ENCODE measurements at places on chromosomes 6 and 20.

GRCh38 chr6:63705707-63706106 is 70.1 kb downstream of the PHF3 start:
- no peaks in the 10 kb centered on the region for H3K27me3 ChIP-seq
- H3K4me3 ChIP-seq = no peak overlapping the region
- DNase-seq = no peak
- H3K36me3 ChIP-seq = peaks cover 45% of the 10 kb centered on the region
- no peaks in the 10 kb centered on the region for H3K4me1 ChIP-seq

GRCh38 chr20:33172781-33173180 is 4.8 kb downstream of the BPIFA2 start:
- no peak overlapping the region for H3K27ac ChIP-seq
- no peaks in the 10 kb centered on the region for H3K4me1 ChIP-seq
- peaks cover 11% of the 10 kb centered on the region for H3K27me3 ChIP-seq
- no peak for DNase-seq
- H3K4me3 ChIP-seq = no peak overlapping the region

- no peaks in the 10 kb centered on the region for H3K27me3 ChIP-seq
- peaks cover 5% of the 10 kb centered on the region for H3K36me3 ChIP-seq
- DNase-seq = no peak
- peak overlapping the region; percentile 8 for H3K4me3 ChIP-seq
Observed at GRCh38 chr6:7135755-7136154, 28.0 kb downstream of the RREB1 start.

- H3K36me3 ChIP-seq = peaks cover 52% of the 10 kb centered on the region
- H3K4me1 ChIP-seq = peaks cover 24% of the 10 kb centered on the region
- H3K27me3 ChIP-seq = no peaks in the 10 kb centered on the region
- DNase-seq = no peak
Observed at GRCh38 chr6:17628873-17629272, 28.8 kb downstream of the FAM8A1 start.

- no peak for DNase-seq
- peaks cover 58% of the 10 kb centered on the region for H3K27me3 ChIP-seq
- H3K36me3 ChIP-seq = no peaks in the 10 kb centered on the region
- peaks cover 5% of the 10 kb centered on the region for H3K4me1 ChIP-seq
- H3K27ac ChIP-seq = no peak overlapping the region
Observed at GRCh38 chr6:167820681-167821080, 6.0 kb upstream of the AFDN start.
